ENCODE measurements at places on chromosomes 2 and 18. TPM values are rescaled to one million over a fixed set of nuclear protein-coding genes. Genes with fewer than 3 reads are reported as not detected.

- H3K36me3 ChIP-seq = no peaks in the 10 kb centered on the region
- peak overlapping the region; percentile 53 for H3K4me3 ChIP-seq
- H3K27ac ChIP-seq = peak overlapping the region; percentile 52
- peaks cover 55% of the 10 kb centered on the region for H3K27me3 ChIP-seq
- DNase-seq = peak; percentile 29
These were observed 1.0 kb downstream of the CXCR4 start for GRCh38 chr2:136116813-136117390.

DNA sequence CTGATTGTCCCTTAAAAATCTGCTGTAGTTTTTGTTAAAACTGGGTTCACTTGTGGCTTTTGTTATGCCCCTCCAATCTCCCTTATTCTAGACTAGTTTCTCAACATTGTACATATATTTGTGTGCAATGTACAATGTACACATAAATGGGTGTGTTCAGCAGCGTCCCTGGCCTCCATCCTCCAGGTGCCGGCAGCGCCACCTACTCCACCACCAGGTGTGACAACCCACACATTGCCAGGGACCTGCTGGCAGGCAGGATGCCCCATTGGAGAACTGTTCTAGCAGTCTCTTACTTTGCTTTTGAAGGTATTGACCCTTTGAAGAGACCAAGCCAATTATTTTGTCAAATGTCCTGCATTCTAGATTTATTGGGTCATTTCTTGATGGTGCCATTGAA, 75.4 kb downstream of the SH3RF3 start:
- no peaks in the 10 kb centered on the region for H3K27me3 ChIP-seq
- H3K4me1 ChIP-seq = no peaks in the 10 kb centered on the region
- DNase-seq = peak; percentile 40
- H3K4me3 ChIP-seq = no peak overlapping the region
- no peaks in the 10 kb centered on the region for H3K36me3 ChIP-seq
- no peak overlapping the region for H3K27ac ChIP-seq

- no peaks in the 10 kb centered on the region for H3K4me1 ChIP-seq
- no peaks in the 10 kb centered on the region for H3K36me3 ChIP-seq
- DNase-seq = no peak
- no peak overlapping the region for H3K27ac ChIP-seq
These were observed 132.1 kb downstream of the MSH2 start for GRCh38 chr2:47535073-47535472.

DNA sequence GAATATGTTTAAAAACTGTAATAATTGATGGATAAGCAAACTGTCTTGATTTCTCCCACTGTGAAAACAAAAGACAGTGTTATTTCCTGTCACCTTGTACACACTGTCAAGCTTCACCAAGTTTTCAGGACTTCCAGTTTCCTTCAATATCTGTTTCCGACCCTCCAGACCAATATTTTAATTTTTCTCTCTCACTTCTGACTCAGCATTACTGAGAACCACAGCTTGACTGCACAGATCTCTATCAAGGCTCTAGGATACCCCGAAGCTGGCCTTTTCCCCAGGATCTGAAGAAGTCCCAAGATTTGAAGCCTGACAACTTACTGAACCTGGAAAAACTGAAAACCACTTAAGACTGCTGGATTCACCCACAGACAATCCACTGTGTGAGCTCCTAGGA, 13.2 kb upstream of the SULT1C3 start:
- no peaks in the 10 kb centered on the region for H3K36me3 ChIP-seq
- no peaks in the 10 kb centered on the region for H3K4me1 ChIP-seq
- no peak for DNase-seq
- no peak overlapping the region for H3K4me3 ChIP-seq
- H3K27me3 ChIP-seq = no peaks in the 10 kb centered on the region
- H3K27ac ChIP-seq = no peak overlapping the region

DNA sequence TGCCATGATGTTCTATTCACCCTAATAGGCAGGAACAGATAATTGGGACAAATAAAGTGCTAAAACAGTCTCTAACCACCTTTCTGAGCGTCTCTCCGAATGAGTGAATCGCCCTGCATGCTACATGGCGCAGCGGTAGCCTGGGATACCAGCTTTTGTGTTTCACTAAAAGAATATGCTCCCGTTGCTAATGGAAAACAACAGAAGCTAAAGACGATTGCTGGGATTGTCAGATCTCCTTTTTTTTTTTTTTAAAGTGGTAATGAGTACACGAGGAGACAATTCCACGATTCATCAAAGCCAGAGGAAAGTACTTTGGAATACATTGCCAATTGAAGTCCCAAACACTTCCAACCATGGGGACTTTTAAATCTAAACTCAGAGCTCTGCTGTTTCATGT, 1815.3 kb upstream of the CELF4 start:
- H3K4me1 ChIP-seq = no peaks in the 10 kb centered on the region
- DNase-seq = no peak
- no peaks in the 10 kb centered on the region for H3K36me3 ChIP-seq
- no peaks in the 10 kb centered on the region for H3K27me3 ChIP-seq
- no peak overlapping the region for H3K4me3 ChIP-seq

DNA sequence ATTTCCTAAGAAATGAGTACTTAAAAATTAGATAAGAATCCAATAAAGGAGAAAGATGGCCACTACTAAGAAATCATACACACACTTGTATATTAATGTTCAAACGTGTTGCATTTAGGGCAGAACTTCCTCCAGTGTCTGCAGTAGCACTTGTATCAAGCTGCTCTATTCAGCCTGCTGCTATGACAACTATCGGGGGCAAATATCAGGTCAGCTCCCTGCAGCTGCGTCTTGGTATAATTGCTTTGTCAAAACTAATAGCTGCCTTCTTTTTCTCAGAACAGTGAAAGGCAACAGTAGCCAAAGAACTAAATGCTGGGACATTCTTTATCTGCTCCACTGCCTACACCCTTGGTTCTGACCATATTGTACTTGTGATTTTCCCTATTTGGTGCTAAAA, 300.7 kb downstream of the NOL4 start:
- no peaks in the 10 kb centered on the region for H3K4me1 ChIP-seq
- H3K4me3 ChIP-seq = no peak overlapping the region
- DNase-seq = no peak
- no peaks in the 10 kb centered on the region for H3K36me3 ChIP-seq
- H3K27me3 ChIP-seq = no peaks in the 10 kb centered on the region

GRCh38 chr2:41965909-41966295, 81.9 kb upstream of the PKDCC start:
- no peak overlapping the region for H3K4me3 ChIP-seq
- no peaks in the 10 kb centered on the region for H3K27me3 ChIP-seq
- H3K27ac ChIP-seq = no peak overlapping the region
- no peaks in the 10 kb centered on the region for H3K36me3 ChIP-seq
- peak; percentile 38 for DNase-seq

DNA sequence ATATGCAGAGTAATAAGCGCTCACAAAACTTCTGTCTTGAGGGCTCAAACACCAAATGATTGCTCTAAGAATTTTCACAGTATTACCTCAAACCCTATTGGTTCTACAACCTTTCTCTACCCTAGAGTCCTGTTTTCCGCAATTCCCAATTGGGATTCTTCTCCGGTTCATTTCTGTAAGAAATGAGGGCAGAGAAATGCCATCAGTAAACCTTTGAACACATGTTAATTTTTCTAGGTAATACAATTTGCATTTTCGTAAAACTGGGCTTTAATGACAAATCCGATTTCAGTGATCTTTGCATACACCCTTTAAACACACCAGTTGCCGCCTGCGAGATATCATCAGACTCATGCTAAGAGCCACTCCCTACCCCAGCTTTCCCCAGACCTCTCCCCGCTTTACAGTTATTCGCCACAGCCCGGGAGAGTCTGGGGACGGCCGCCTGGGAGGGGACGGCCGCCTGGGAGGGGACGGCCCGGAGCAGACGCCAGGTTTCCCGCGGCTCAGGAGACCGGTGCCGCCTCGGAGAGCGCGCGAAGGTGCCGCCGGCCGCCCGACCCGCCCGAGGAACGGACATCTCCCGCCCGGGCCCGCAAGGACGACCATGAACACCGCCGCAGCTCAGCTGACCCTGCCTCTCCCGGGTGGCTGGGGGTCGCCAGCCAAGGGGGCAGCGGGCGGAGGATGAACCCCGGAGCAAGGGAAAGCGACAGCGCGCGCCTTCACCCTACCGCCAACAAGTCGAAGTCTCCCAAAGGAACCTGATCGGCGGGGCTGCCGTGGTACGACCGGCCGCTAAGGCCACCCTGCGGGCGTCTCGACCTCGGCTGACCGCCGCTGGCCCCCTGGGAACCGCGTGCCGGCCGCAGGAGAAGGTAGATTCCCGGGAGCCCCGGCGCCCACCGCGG, 463 bp downstream of the SMC6 start:
- H3K4me3 ChIP-seq = peak overlapping the region; percentile 92
- no peaks in the 10 kb centered on the region for H3K36me3 ChIP-seq
- H3K27me3 ChIP-seq = no peaks in the 10 kb centered on the region
- H3K4me1 ChIP-seq = no peaks in the 10 kb centered on the region

DNA sequence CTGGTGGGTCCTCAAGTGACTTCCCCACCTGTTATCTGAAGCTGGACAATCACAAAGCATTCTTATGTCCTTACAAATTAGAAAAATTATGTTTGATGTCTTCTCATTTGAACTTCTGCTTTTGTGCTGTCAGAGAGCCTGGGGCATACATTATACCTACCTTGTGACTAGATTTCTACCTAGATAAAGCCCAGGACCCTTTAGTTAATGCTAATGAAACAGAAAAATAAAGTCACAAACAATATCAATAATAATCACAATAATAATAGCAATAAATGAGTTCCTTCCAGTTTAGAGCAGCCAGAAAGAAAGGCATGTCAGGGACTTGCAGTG, 456.4 kb downstream of the SETBP1 start:
- H3K27ac ChIP-seq = no peak overlapping the region
- H3K4me1 ChIP-seq = no peaks in the 10 kb centered on the region
- no peak overlapping the region for H3K4me3 ChIP-seq
- H3K27me3 ChIP-seq = no peaks in the 10 kb centered on the region

DNA sequence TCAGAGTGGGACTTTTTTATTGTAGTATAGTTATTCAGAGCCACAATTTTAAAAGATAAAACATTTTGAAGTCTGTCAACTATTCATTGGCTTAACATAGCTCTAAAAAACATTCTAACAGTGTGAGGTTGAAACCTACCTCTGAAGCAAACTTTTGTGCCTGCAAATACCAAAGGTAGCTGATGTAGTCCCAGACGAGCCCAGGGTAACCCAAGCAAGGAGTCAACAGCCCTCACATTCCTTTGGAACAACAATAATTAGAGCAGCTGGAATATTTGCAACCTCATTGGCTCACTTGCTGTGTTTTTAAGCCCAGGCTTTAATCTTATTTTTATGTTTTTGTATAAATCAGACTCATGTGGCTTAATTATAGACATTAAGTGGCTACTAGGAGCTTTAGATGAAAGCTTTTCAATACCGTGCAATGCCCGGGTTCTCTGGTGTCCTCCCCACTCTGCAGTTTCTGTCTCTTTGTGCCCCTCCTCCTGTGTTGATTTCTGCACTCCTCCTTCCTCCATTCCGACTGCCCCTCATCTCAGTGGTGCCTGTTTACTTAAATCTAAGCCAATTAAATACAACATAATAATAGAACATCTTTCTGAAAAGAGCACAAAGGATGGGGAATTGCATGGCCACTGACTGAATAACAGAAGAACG, 157.9 kb upstream of the UNC80 start:
- H3K27ac ChIP-seq = no peak overlapping the region
- no peaks in the 10 kb centered on the region for H3K36me3 ChIP-seq
- DNase-seq = no peak
- no peaks in the 10 kb centered on the region for H3K27me3 ChIP-seq
- no peaks in the 10 kb centered on the region for H3K4me1 ChIP-seq

DNA sequence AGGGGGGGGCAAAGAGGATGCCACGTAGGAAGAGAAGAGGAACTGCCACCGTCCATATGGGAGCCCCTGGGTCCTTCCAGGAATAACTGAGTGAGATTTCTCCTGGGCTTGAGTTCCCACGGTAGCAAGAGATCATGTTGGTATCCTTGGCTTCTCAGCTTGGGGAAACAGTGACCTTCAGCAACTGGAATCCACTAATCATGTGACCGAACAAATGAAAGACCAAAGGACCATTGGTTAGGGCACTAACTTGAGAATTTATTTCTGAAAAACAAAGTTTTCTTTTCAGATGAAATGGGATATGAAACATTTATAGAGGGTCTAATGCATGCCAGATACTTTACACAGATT, 259.4 kb upstream of the ID2 start:
- no peaks in the 10 kb centered on the region for H3K36me3 ChIP-seq
- no peak overlapping the region for H3K4me3 ChIP-seq
- DNase-seq = no peak
- H3K27me3 ChIP-seq = no peaks in the 10 kb centered on the region

- peak; percentile 72 for DNase-seq
- H3K36me3 ChIP-seq = no peaks in the 10 kb centered on the region
- H3K27ac ChIP-seq = no peak overlapping the region
- H3K4me1 ChIP-seq = no peaks in the 10 kb centered on the region
- H3K4me3 ChIP-seq = no peak overlapping the region
These were observed 512.7 kb downstream of the CMPK2 start for GRCh38 chr2:6352906-6353515.

GRCh38 chr2:235829726-235830125, 335.9 kb downstream of the AGAP1 start:
- no peak overlapping the region for H3K4me3 ChIP-seq
- no peaks in the 10 kb centered on the region for H3K27me3 ChIP-seq
- no peak for DNase-seq
- H3K27ac ChIP-seq = no peak overlapping the region
- H3K4me1 ChIP-seq = no peaks in the 10 kb centered on the region
- H3K36me3 ChIP-seq = no peaks in the 10 kb centered on the region

GRCh38 chr2:241887806-241888522, 18.4 kb downstream of the RTP5 start:
- no peak for DNase-seq
- H3K27ac ChIP-seq = no peak overlapping the region
- no peak overlapping the region for H3K4me3 ChIP-seq

- no peak overlapping the region for H3K27ac ChIP-seq
- H3K4me1 ChIP-seq = peaks cover 6% of the 10 kb centered on the region
These were observed 5.6 kb downstream of the RBKS start for GRCh38 chr2:27884601-27885000.

DNA sequence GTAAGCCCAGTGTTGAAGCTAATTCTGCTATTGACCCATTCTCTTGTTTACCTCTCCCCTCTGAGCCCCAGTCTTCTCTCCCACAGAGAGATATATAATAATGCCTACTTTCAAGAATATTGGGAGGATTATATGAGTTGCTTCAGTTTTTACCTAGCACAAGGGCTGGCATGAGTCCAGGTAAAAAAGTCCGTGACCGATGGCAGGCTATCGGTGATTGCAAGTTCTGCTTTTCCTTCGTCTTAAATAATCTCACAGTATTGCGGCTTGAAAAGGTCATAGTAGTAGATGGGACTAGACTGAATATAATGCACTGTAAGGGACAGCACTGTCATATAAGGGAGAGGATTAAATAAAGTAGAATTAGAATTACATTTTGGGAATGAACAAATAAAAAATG, 77.6 kb downstream of the KIF5C start:
- H3K27me3 ChIP-seq = no peaks in the 10 kb centered on the region
- no peaks in the 10 kb centered on the region for H3K36me3 ChIP-seq

GRCh38 chr2:65710356-65710755, 278.0 kb upstream of the SPRED2 start:
- no peaks in the 10 kb centered on the region for H3K4me1 ChIP-seq
- H3K27me3 ChIP-seq = no peaks in the 10 kb centered on the region

Gene EFEMP1
- 25.2 TPM for total RNA-seq

Gene GKN2
- total RNA-seq = not detected

Gene RBMS1
- total RNA-seq = 21.1 TPM

Gene CTAGE1
- total RNA-seq = not detected

Gene ARL4C
- 4.9 TPM for total RNA-seq

Gene KCNIP3
- 1.5 TPM for total RNA-seq

Gene PROM2
- 27.4 TPM for total RNA-seq

Gene NEURL3
- 2.6 TPM for total RNA-seq
